Calu3 (cell line): ENCODE measurements at places on chromosomes 13 and 19.

DNA sequence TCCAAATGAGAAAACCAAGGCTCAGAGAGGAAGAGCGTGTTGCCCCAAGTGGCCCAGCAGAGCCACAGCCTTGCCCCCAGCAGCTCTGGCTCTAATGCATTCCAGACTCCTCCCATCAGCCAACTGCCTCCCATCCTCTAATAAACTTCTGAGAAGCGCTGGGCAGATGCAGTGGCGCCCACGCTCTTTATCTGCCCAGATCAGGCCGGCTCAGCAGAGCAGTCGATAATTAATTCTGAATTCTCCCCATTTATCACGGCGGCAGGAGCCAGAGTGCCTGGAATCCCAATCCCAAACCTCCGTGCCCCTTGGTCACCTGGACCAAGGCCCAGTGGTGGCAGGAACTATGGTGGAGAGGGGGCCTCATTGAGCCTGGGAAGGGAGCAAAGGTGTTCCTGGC is 13.9 kb downstream of the TINCR start:
- no peak for DNase-seq

DNA sequence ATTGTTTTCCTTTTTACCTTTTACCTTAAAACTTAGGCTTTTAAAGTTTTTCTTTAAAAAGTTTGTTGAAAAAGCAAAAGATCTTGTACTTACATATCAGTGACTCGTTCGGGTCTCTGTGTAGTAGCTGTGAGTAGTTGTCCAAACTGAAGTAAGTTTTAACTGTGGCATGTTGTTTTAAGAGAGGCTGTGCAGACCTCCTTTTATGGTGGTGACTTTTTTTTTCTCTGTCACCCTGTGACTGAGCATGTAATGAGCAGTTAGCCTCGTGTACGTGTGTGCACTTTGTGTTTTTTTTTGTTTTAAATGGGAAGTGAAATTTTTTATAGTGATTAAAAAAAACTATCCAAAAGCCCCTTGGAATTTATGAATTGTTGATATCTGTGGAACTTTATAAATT is at the start of gene GPR183:
Gene GPR183, minus strand, starts transcription at position 153 of the 400 bp plus-strand sequence. CDS start 11,254 bp downstream, outside the sequence.
- no peak for DNase-seq

DNA sequence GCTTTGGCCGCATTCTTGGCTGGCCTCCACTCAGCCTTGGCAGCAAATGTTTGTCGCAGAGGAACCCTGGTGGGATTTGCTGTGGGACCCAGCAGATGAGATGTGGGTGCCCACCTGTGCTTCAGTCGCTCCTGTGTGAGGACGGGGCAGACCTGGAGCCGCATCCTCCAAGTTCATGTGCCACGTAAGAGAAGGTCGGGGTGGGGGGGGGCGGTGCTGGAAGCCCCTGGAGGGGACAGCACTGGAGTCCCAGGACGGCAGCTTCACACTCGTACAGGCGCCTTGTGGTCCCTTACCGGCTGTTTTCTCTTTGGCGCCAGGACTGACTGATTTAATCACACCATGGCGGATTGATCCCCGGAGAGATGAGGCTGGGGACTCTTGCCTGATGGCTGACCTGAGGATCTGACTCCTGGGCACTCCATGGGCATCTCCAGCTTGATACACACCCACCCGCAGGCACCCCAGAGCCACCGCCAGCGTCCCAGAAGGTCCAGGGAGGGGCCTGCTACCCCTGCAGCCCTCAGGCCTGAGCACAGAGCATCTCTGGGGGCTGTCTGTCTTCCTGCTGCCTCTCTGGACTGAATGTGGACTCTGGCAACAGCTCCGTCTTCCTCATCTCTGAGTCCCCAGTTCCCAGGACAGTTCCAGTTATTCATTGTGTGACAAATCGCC is 10.0 kb upstream of the GRTP1 start:
- DNase-seq: no peak

DNA sequence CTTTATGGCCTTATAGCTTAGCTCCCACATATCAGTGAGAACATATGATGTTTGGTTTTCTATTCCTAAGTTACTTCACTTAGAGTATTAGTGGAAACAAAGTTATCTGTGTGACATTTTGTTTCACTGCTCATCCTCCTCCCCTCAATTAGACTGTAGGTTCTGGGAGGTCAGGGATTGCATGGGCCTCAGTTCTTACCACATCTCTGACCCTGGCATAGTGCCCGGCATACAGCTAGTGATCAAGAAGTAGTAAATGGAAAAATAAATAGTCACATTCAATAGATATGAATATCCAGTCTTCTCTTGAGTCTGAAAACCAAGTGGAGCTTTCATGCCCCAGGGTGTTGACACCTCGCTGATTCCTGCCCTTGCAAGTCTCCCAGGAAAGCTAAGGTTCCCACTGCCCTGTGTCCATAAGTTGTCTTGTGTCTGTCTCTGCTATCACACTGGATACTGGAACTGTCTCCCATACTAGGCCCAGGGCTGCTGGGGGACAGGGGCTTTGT is 249.5 kb upstream of the TSHZ3 start:
- no peak for DNase-seq

DNA sequence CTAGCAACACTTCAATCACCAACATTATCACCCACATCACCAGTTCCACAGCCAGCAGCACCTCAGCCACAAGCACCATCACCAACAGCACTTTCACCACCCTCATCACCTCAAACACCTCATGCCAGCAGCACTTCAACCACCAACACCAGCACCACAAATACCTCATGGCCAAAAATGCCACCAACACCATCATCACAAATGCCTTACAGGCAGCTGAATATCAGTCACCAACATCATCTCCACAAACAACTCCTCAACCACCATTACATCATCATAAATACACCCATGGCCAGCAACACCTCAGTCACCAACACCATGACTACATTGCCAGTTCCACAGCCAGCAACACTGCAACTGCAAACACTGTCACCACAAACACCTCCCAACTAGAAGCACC is 10.4 kb downstream of the FCER2 start:
- no peak for DNase-seq

DNA sequence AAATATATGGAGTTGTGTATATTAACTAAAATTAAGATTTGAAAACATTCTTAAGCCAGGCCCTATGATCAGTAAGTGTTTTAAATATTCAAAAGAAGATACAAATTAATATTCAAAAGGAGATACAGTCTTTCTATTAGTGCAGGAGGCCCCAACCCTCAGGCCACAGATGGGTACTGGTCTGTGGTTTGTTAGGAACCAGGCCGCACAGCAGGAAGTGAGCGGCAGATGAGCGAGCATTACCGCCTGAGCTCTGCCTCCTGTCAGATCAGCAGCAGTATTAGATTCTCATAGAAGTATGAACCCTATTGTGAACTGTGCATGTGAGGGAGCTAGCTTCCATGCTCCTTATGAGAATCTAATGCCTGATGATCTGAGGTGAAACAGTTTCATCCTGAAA is 232.9 kb downstream of the FOXO1 start:
- DNase-seq: no peak

DNA sequence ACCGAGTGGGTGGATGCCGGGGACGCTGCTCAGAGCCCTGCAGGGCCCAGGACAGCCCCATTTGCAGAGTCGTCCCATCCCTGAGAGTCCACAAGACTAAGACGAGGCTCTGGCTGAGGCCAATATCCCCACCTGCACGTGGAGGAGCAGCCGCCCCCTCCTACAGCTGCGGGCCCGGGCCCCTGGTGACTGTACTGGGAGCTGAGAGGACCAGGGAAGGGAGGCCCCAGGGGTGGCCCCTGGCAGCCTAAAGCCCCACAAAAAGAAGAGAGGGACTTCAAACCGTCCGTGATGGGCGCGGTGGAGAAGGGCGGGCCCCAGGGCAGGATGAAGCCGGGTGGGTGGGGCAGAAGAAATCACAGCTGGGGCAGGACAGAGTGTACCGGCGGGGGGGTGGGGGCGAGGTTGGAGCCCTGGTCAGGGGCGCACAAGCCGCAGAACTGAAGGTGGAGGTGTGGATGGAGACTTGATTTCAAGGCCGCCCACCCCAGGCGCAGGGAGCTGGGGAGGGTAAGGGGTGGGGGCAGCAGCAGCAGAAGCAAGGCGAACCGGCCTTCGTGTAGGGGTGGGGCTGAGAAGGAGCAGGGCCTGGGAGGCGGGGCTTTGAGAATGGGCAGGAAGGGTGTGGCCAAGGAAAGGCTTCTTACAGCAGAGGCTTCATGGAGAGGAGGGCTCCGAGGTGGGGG is 12.9 kb downstream of the CFD start:
- DNase-seq: peak; percentile 34

- peak; percentile 11 for DNase-seq
Measured at GRCh38 chr19:49120325-49120683, 960 bp downstream of the PPFIA3 start.

- no peak for DNase-seq
Measured at GRCh38 chr13:106087201-106087600, 448.3 kb downstream of the EFNB2 start.

GRCh38 chr13:42392716-42393572 is 121.0 kb downstream of the AKAP11 start:
- no peak for DNase-seq

GRCh38 chr13:38348861-38349389 is 726 bp upstream of the UFM1 start:
- no peak for DNase-seq

GRCh38 chr19:46901701-46902401 is 41.1 kb downstream of the ARHGAP35 start:
- no peak for DNase-seq
